ENCODE measurements at places on chromosomes 5 and 9.
A peak's percentile ranks its signal among the peaks of the same experiment; 100 is the strongest.

GRCh38 chr5:73497497-73498056 lies 665 bp upstream of the BTF3 start:
- no peak for DNase-seq

- no peak for DNase-seq
These were observed 58.3 kb upstream of the ANKRD33B start for GRCh38 chr5:10505517-10506095.

GRCh38 chr9:15231788-15232635 lies 75.0 kb downstream of the TTC39B start:
- DNase-seq: no peak

GRCh38 chr9:77851882-77852595 lies 179.6 kb downstream of the GNAQ start:
- no peak for DNase-seq

- DNase-seq: no peak
These were observed 79.5 kb upstream of the ZNF608 start for GRCh38 chr5:124825983-124826337.

- no peak for DNase-seq
These were observed 4.0 kb downstream of the ANKRD55 start for GRCh38 chr5:56229111-56229510.

- DNase-seq: no peak
These were observed 46.3 kb upstream of the TAF1L start for GRCh38 chr9:32681751-32682150.

GRCh38 chr5:52915176-52915875 lies 73.8 kb upstream of the ITGA2 start:
- peak; percentile 31 for DNase-seq

DNA sequence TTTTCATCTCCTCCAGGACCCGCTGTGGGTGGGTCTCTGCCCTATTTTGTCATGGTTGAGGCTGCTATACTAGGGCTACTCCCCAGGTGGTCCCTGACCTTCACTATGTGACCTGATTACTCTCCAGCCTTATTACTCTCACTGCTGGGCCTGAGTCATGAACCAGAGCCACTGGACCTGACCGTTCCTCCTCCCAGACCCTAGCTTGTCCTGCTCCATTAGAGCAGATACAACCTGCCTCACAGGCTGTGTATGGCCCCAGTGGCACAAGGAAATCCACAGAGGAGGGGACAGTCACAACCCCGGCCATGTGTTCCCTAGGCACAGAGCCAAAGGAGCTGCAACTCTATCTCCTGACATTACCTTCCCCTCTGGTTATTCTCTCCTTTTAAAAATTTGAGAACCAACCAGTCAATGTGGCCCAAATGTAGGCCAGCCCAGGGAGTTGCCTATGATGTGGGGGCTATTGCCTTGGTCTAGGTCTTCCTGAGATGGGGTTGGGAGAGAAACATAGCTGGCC lies 96.0 kb upstream of the FSTL4 start:
- no peak for DNase-seq
